Activated CD8-positive, alpha-beta memory T cell treated with anti-CD3 and anti-CD28 coated beads for 1 hour (primary cell): ENCODE measurements at places on chromosomes 5 and 9.

DNA sequence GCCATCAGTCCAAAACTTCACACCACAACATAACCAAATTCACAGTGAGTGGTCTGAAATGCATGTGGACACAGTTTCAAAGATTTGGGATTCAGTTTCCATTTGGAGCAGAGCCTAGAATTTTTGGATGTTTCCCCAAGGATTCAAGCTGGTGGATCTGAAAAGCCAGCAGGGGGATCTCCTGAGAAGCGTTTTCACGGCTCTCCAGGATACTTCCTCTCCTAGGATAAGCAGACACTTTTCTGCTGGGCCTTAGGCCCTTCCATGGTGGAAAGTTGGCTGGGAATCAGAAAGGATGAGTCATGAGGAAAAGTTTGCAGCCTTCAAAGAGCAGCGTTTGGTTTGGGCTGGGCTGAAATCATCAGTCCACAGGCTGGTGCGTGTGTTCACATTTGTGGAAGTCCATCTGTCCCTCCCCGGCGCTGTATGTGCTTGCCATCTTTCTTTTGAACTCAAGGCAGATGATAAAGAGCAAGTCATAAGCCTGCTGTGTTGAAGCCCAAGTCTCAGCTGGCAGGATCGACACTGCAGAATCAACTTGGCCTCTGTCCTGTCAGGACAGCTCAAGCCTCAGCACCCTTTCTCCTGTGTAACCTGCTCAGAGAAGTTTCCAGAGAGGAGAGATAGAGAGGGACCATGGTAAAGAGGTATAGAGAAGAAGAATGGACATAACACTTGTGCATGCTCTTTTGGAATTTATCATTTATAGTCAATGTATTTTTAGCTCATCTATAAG, 152.6 kb upstream of the MSX2 start:
- no peak for DNase-seq

DNA sequence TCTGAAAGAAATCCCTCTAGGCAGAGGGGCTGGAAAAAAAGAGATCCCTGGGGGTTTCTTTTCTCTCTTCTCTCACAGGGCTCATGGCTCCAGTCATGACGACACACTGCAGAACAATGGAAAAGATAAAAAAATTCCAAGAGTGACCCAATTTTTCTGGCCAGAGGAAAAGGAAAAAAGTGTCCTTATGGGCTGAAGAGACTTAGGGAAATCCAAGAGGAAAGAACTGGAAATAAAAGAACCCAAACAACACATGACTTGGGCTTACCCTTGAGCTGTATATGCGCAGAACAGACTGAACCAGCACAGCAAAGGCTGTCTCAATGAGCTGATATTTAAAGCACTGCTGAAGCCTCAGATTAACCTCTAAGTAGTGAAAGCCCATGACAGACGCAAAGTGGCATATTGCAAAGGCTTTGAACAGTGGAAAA, 102.4 kb downstream of the SMIM23 start:
- no peak for DNase-seq

DNA sequence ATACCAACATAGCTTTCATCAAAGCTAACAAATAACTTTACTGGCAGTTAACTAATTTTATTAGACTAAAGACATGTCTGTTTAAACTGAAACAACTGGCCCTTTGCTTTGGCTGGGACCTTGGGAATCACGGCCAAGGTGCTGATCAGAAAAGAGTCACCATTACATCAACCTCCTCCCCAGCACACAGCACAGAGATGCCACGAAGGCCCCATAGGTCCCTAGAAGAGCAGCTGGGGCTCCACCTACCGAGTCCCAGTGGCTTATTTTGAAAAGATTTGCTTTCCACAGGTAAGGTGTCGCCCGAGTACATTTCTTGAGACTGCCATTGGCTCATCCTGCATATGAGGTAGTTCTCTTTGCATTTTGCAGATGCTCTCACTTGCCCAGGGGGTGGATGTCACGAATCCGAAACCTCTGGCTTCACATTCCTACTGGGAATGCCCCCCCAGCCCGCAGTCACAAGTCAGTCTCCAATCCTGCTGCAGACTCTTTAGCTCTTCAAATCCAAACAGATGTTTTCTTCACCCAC, 18.8 kb upstream of the HSD17B3 start:
- no peak for DNase-seq

DNA sequence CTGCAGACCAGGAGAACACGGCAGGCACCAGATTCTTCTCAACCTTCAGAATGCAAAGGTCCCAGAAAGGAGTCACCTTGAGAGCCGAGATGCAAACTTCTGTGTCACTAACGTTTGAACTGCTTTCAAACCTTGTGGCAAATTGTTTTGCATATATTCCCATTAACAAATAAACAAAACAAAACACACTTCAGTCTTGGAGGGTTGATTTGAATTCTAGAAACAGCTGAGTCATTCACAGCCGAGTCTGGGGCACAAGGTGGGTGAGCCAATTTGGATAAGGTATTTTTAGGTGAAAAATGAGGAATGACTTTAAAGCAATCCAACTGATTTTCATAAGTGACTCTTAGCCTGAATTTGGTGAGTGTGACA, 38.8 kb upstream of the ANKRD33B start:
- DNase-seq: no peak

DNA sequence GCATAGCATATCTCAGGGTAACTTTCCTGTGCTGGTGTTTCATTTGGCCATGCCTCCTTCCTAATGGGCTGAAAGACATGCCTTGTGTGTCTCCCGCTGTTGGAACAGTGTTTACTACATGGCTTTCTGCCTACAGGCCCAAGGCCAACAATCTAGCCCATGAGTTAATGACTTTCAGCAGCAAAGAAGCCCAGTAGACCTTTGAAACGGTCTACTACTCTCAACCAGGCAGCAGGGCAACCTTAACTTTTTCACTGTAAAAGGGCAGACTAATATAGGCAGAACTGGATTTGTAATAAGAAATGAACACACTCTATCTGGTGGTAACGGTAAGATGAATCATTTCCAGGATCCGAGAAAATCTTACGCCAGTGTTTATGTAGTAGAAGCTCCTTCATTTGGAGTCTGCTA, 21.0 kb downstream of the C5orf15 start:
- DNase-seq: no peak

GRCh38 chr5:69300537-69301203, 31.9 kb downstream of the CCDC125 start:
- no peak for DNase-seq

DNA sequence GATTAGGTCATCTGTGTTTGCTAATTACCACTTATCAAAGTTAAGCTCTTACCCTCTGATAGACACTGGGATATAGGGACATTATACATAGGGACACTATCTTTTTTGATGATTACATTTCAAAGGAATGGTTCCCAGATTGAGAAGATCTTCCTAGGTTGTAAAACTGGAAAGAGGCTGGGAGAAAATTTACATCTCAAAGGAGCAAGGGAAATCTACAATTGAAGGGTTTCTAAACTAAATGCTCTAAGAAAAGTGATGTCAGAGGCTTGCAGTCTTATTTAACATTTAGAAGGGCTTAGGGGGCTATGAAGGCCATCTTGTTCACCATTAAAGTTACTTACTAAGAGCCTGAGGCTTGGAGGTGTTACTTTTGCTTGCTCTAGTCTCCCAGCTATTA, 242.8 kb downstream of the PRR16 start:
- no peak for DNase-seq

- DNase-seq: no peak
Observed at GRCh38 chr9:2742214-2742613, 24.9 kb downstream of the KCNV2 start.

- no peak for DNase-seq
Observed at GRCh38 chr5:124806373-124807077, 60.1 kb upstream of the ZNF608 start.

DNA sequence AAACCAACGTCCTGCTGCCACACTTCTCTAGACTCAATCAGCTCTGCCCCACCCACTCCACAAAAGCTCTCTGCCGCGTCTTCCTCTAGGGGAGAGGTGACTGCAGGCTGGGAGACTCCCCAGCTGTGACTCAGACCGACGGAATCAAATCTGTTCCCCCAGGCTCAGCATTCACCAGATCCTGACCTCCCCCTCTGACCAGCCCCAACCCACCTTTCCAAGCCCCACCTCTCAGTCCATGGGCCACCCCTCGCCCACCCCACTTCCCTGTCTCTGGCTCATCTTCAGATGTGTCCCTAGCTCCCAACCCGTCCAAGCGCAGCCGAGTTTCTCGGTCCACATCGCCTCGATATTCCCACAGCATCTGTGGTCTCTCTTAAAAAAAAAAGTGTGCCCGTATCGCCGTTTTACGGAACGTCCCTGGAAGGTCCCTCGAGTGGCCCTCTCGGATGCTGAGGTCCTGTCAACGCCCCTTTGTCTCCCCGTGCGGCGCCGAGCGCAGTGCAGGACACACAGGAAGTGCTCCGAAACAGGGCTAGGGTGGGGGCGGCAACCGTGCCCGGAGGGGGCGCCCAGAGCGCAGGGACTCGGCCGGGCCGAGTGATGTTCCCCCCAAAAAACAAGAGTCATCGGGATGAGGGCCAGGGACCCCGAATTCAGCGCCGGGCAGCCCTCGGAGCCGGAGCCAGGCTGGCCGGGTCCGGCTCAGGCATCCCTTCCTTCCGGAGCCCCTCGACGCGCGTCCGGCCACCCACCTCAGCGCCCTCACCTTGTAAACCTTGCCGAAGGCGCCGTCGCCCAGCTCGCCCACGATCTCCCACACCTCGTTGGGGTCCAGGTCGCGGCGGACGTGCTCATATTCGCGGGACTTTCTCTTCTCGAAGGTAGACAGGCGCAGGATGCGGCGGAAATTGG, 649 bp downstream of the STK10 start:
- DNase-seq: no peak

- DNase-seq: no peak
Observed at GRCh38 chr9:95773053-95773418, 102.5 kb upstream of the ERCC6L2 start.

DNA sequence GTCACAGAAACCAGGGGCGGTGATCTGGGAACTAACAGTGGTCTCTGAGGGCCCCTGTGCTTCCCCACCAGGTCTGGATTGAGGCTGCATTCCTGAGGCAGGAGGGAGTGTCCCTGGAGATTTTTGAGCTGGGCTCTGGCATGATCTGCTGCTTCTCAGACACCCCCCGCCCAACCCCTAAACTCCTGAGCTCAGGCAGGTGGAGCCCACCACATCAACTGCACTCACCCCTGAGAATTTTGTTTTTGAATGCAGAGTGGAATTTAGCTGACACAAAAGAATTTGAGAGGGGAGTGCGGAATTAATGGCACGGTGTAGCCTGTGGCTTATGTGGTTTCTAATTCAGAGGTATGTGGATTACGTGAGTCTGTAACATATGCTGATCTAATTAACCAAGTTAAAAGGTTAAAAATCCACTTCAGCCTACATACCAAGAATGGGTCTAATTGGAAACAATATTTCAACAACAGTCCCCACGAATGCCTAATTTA, 23.9 kb upstream of the CTSL start:
- no peak for DNase-seq

DNA sequence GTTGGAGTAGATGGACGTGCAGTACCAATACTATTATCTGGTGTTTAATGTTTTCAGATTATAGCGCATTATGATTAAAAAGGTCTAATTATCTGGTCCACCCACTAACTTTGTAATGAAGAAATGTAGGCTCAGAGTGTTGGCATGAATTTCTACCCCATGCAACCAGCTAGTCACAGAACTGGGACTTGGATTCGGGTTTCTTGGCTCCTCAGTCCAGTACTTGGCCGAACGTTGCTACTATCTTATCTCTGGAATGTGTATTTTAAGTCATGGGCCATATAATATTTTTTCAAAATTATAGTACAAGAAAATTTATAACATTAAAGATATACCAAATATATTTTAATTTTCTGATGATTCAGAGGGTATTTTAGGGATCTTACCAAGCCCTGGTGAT, 657.5 kb upstream of the DMAC1 start:
- no peak for DNase-seq

- no peak for DNase-seq
Observed at GRCh38 chr5:17330386-17330785, 113.0 kb downstream of the BASP1 start.

GRCh38 chr9:4382722-4383317, 83.0 kb upstream of the GLIS3 start:
- no peak for DNase-seq

- DNase-seq: no peak
Observed at GRCh38 chr5:177487975-177488374, 9.4 kb downstream of the PDLIM7 start.

DNA sequence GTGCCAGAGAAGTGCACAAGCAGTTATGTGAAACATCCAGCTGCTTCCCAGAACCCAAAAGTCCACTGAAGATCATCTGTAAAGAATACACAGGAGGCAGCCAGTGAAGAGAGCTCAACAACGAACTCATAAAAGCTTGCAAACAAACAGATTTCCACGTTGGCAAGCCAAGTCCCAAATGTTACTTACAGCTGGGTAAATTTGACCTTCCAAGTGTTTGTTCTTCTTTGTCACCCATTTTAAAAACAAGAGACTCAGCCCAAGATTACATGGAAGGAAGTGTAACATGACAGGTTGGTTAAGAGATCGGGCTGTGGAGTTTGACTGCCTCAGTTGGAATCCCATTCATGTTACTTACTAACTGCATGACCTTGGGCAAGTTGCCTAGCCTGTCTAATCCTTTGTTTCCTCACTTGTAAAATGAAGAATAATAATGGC, 174.9 kb upstream of the PAPPA start:
- DNase-seq: no peak

- DNase-seq: no peak
Observed at GRCh38 chr9:121884057-121884541, 209.0 kb downstream of the TTLL11 start.

DNA sequence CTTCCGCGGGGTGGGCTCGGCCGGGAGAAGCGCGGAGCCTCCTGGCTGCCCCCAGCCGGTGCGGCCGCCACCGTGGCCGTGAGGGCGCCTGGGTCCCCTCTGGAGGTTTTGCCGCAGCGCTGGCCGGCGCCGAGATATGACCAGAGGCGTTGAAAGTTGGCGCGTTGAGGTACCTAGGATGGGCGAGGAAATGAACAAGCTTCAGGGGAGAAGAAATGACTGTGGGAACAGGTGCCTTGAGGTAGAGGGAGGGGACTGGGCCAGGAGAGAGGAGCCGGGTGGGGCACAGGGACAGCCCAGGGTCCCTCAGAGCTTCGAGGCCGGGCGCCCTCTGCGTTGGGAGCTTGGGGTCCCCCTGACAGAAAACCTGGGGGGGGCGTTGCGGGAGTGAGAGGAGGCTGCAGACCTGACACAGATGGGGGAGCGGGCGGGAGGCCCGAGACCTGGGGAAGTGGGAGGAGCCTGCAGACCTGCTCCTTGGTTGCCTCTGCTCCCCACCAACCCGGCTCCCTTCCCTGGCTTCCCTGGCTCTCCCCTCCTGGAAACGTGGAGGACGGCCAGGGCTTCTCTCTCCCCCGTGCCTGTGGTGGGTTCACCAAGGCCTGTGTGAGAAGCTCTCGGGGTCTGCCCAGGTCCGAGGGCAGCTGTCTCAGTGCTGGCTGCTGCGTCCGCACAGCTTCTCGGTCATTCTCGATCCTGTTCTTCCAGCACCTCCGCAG, 14.2 kb downstream of the RABL6 start:
- DNase-seq: no peak

GRCh38 chr9:133979273-133979920, 12.7 kb downstream of the VAV2 start:
- no peak for DNase-seq

DNA sequence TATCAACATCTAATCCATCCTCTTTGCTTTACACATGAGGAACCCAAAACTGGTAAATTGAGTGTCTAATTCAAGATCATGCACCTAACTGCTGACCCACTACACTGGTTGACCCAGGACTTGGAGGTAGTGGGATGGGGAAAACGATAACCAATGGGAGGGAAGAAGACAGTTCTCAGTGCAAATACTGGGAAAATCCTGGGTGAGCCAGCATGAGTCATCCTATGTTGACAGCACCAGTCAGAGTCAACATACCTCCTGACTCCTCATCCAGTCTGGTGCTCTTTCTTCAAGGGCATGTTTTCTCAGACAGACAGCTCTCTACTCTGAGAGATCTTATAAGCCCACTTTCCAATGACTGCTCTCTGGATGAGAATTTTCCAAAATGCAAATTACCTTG, 232.8 kb upstream of the PTGER4 start:
- no peak for DNase-seq
